ENCODE measurements at places on chromosomes 7 and 10.
A peak's percentile ranks its signal among the peaks of the same experiment; 100 is the strongest.

DNA sequence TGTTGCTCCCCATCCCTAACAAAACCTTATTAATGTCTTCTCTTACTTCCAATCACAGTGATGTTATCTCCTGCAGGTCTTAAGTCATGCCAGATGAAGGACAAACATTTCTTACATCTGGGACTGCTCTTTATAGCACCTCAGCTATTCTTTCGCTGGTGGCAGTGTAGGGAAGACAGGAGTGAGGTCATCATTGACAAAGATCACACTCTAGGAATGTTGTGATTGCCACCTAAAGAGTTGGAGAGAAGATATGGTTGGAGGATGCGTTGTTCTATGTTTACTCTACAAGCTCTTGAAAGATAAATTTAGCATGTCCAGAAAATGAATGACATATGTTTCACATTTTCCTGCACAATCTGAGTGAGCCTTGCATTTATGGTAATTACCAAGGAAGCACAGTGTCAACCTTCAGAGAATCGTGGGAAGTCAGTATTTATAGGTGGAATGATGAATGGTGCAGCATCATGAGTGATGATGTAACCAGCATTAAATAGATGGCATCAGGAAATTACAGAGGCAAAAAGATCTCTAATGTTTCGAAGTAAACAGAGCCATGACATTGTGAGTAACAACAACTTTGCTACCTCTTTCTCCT is 188.1 kb upstream of the STEAP1 start:
- DNase-seq = no peak

GRCh38 chr7:52799817-52800216 is 235.6 kb upstream of the POM121L12 start:
- DNase-seq = no peak

GRCh38 chr7:98483276-98483963 is 82.5 kb upstream of the BAIAP2L1 start:
- DNase-seq = no peak

- no peak for DNase-seq
Observed at GRCh38 chr10:109988212-109988596, 19.6 kb upstream of the ADD3 start.

DNA sequence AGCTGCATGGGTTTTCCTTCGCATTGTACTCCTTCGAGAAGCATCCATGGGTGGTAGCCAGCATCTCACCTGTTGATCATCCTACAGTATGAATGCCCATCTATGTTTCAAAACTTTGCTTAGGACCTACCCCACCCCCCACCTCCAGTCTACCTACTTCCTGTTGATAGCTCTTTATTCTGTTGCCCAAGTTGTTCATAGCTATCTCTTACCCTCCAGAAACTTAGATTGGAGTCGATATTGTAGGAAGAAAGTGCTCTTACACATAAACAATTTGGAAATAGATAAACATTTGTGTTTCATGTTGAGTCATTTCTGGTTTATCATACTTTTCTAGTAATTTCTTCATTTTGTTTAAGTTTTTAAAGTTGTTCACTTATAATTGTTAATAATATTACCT is 90.1 kb downstream of the FAS start:
- DNase-seq = no peak

DNA sequence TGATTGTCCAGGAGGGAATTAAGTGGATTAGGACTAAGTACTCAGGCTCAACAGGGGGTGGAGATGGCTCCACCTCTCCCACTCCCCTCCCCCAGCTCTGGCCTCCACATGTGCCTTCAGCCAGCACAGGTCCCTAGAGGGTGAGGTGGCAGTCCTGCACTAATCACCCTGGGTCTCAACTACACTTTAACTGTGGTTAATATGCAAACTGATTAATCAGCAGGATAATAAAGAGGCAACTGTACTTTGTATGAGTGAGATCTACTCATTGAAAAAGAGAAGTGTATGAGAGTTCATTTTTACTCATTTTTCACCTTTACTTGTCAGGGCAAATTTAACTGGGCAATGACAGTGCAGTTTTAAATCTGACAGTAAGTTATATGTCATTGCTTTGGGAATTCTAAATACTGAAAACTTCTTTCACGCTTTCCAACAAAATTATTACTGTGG is 223.8 kb upstream of the CCDC6 start:
- DNase-seq = peak; percentile 56

DNA sequence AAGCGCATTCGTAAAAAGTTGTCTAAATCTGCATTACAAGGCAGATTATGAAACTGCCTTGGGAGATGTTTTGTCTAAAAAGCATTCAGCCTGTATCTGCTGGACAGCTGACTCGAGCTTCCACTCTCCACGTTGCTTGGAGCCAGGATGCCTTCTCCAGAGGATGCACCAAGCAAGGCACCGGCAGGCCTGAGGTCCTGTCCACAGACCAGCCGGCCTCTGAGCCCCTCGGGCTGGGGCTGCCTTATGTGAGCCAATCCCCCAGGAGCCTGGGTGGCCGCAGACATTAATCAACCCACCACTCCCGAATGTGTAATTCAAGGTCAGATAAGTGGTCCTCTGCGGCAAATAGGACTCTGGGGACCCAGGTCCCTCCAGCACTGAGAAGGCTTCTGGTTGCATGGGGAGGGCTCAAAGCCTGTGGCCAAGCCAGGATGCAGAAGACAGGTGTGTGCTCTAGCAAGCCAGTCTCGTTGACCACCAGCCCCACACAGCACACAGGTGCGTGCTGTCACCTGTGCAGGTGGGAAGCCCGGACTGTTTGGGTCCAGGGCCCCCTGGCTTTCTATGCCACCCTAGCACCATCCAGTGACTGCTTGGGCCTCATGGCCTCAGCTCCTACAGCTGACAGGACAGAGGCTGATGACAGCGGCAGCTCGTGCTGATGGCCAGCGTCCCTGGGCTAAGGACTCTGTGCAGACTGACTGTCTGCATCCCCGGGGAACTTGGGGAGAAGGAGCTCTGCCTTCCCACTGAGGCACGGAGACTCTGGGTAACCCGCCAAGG is 4.8 kb upstream of the RET start:
- no peak for DNase-seq

DNA sequence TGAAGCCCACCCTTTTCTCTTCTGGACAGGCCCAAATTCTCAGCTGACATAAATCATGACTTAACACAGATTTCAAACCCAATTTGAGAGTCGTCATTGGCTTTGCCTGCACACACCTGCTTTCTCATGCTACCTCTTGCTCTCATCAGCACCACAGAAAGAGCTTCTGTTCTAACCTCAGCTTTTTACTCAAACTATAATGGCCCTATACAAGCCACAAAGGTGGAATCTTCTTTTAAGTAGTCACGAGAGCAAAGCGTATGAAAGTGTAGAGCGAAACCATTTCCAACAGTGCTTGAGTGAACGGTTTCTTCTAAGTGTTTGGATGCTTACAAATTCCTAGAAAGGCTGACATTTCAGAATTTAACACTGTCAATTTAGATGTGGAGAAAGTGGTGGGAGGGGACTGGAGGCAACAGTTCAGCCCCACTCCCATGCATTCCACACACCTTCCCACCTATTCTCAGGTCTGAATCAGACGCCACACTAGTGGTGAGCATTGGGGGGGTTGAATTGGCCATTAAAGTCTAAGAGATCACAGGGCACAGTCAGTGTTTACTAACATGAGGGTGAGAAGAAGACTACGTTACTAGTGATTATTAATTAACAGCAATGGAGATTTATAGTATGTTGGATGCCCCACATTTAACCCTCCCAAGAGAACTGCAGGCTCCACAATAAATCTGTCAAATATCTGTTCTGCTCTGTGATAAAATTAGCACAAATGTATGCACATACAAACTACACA is 114.0 kb downstream of the PRKCQ start:
- DNase-seq = no peak

- no peak for DNase-seq
Observed at GRCh38 chr7:44387389-44387788, 62.0 kb upstream of the CAMK2B start.

DNA sequence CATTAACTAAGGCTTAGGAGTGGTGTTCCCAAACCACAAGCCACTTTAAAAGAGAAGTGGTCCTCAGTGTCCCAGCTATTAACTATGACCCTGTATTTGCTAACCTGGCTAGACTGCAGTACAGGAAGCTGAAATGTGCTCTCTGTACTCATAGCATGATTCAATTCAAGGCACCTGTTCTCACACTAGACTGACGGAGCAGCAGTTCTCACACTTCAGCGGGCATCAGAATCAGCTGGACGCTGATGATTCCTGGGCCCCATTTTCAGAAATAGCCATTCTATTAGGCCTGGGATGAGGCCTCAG is 24.5 kb upstream of the MSRB2 start:
- no peak for DNase-seq

DNA sequence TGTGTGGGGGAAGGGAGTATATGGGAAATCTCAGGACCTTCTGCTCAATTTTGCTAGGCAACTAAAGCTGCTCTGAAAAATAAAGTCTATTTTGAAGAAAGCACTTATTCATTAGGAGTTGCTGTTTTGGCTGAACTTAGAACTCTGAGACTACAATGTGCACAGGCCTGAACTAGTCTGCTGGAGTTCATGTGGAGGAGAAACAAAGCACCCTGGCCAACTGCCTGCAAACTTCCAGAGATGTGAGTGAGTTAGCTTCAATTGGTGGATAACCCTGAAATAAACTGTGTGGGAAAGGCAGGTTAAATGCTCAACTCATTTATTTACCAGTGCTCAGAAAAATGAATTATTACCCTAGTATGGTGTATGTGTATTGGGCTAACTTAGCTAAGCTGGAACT is 17.3 kb upstream of the FAM241B start:
- DNase-seq = no peak

DNA sequence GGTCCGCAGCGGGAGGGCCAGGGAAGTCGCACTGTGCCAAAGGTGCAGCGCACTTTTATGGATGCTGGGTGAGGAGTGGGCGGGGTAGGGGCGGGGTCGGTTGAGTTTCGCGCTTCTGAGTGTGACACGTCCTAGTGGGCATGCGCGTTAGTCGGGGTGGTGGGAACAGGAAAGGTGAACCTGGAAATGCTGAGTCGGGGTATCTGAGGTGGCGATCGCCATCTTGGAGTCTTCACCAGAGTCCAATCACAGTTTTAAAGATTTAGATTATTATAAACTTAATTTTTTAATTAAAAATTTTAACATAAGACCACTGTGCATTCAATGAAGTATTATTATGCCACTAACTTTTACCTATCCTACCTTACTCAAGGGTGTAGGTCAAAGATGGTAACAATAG is 45.7 kb downstream of the ZNF138 start:
- no peak for DNase-seq

DNA sequence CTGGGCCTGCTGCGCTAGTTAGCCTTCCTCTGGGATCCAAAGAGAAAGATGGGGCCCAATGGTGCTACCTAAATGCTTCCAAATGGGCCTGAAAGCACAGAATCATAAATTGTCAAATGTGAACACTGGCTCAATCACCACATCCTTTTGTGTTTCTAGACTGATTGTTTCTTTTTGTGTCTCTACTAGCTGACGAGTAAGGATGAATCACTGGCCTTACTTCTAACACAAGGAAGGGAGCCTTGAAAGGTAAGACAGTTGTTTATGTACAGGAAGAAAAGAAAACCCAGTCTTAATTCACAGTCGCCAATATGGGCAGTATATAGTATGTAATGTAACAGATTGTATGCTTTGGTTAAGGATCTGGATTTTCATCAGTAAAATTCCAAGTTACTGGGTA is 89.5 kb downstream of the ZNF92 start:
- DNase-seq = no peak

- no peak for DNase-seq
Observed at GRCh38 chr10:21702633-21703111, 168.6 kb downstream of the MLLT10 start.

DNA sequence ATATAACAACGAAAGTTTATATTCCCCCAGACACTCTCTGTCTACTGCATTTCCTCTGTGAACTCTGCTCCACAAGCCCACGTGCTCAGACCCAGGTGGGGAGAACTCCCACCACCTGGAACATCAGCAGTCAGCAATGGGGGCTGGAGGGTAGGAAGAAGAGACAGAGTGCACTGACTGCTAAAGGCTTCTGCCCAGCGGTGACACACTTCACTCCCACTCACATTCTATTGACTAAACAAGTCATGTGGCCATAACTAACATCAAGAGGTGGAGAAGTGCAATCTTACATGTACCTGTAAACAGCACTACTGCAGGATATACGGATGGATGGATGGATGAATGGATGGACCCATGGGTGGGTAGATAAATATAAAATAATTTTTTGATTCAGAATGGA is 122.2 kb downstream of the MPP7 start:
- DNase-seq = no peak

GRCh38 chr10:117198088-117198487 is 799 bp downstream of the KCNK18 start:
- no peak for DNase-seq

Data from NCI-H69 (cell line).